ENCODE measurements at places on chromosomes 4 and X.
A peak's percentile ranks its signal among the peaks of the same experiment; 100 is the strongest.

GRCh38 chr4:133943081-133943480 lies 258.5 kb downstream of the PABPC4L start:
- no peak for DNase-seq

GRCh38 chr4:1950369-1950768 lies 58.4 kb downstream of the NELFA start:
- no peak for DNase-seq

GRCh38 chr4:14452764-14453163 lies 549.5 kb upstream of the CPEB2 start:
- no peak for DNase-seq

- no peak for DNase-seq
Measured at GRCh38 chr4:160175064-160175643, 1072.3 kb downstream of the RAPGEF2 start.

DNA sequence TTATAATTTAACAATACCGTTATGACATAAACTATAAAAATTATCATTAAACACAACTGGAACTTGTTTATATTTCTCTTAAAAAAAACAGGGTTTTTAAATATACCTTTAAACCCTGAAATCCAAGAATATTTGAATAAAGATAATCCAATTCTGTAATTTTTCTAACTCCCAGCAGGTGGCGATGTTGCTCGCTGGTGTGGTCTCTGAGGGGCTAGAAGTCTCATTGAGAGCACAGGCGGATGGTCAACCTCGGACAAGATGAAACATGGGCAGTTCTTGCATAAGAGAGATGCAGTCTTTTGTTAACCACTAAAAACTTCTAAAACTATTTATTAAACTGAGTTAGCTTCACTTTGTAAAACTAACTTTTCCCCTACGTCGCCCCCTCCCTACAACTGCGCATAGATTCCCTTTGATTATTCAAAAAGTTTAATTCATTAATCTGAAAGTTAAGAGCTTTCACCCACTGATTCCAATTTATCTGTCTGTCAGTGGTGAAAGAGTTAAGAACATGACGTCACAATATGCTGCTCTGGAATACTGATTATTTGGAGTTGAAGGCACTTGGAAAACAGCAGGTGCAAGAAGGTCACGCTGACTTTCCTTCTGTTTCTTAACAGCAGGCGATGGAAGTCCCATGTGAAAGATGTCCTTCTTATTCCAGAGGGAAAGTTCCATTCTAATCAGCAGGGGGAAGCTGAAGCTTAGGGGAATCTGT lies 29.5 kb downstream of the DMP1 start:
- DNase-seq: peak; percentile 39

- DNase-seq: no peak
Measured at GRCh38 chr4:135694066-135694465, 1492.5 kb upstream of the PABPC4L start.

GRCh38 chrX:37701588-37701987 lies 16.0 kb downstream of the XK start:
- no peak for DNase-seq

DNA sequence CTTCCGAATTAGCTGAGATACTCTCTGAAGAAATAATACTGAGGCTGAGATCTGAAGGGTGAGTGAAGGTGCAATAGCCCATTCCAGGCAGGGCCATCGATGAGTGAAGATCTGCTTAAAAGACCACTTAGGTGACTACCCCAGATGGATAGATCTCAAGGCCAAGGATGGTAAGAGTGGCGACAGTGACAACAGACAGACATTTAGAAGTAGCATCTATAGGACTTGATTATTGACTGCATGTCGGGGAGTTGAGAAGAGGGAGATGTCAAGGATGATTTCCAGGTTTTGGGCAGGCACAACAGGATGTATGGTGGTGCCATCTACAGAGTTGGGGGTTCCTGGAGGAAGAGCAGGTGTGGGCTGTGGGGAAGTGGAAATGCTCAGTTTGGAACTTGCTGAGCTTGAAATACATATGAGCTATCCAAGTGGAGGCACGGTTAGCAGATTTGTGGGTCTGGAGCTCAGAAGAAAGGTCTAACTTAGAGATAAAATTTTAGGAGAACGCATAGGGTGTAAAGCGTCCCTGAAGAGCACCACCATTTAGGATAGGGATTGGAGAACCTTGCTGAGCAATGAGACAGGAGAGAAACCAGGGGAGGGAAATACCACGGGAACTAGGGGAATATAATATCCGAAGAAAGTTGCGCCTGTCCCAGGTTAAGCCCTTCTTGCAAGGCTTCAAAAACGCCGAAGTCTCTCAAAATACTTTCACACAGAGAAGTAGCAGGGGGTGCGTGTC lies 688 bp downstream of the UFSP2 start:
- DNase-seq: peak; percentile 3

DNA sequence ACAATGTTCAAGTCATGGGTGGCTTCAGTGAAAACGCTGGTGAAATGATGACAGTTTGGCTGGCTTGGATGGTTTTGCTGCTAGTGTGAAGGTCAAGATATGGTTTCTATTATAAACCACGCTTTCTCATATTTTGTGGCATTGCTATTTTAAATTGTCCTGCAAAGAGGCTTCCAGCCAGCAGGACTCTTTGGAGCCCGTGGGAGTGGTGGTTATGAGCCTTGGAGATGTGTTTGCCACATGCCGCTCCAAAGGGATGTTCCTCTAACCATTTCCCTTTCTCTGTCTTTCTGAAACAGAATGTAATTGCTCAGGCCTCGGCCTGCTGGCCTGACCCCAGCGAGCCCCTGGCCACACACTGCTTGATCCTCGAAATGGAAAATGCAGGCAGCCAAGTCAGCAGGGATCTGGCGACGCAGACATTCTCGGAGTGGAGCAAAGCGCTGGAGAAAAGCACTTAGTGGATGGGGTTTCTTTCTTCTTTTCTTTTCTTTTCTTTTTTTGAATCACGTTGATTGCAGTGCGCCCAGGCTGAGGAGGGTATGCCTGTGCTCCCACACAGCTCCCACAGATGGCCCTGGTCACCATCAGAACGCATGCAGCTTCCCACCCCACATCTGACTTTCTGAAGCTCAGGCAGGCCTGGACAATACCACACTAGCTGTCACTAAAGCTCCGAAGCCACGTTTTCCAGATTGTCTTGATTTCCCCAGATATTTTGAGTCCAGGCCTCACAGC lies 114.0 kb downstream of the ENPP6 start:
- DNase-seq: no peak

DNA sequence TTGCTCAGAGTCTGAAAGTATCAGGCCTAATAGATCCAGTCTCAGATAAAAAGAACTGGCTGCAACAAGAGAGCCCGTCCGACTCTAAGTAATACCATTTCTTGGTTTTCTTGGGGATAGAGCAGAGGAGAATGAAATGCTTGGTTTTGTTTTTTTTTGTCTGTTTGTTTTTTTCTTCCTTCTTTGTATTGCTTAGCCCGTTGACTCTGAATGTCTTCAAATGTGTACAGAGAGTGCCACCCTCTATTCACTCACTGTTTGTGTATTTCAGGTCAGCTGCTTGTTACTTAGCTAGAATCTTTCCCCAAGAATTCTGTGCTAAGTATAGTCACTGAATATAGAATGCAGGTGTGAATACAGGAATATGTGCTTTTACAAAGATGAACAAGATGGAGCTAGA lies 5.7 kb upstream of the TMEM156 start:
- DNase-seq: no peak

GRCh38 chrX:110732266-110732665 lies 63.4 kb downstream of the CHRDL1 start:
- DNase-seq: no peak

DNA sequence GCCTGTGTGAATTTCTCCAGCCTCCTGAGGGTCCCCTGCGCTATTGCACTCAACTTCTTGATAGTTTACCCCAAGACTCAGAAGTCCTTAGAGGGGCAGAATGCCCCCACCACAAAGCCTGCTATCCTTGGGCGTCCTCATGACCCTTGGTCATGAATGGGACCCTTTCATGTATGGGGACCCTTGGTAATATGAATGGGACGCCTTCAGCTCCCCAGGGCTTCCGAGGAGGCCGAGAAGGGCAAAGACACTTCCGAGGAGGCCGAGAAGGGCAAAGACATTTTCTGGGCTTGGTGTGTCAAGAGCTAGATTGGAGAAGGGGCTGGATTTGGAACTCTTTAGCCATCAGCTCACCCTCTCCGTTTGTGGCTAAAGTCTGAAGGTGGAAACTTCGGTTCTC lies 8.6 kb downstream of the SHOX start:
- DNase-seq: no peak

GRCh38 chr4:101238706-101239105 lies 108.6 kb downstream of the PPP3CA start:
- DNase-seq: peak; percentile 67

GRCh38 chrX:71184092-71184491 lies 38.9 kb upstream of the GJB1 start:
- DNase-seq: no peak

- no peak for DNase-seq
Measured at GRCh38 chrX:25004485-25005032, 11.2 kb downstream of the ARX start.

DNA sequence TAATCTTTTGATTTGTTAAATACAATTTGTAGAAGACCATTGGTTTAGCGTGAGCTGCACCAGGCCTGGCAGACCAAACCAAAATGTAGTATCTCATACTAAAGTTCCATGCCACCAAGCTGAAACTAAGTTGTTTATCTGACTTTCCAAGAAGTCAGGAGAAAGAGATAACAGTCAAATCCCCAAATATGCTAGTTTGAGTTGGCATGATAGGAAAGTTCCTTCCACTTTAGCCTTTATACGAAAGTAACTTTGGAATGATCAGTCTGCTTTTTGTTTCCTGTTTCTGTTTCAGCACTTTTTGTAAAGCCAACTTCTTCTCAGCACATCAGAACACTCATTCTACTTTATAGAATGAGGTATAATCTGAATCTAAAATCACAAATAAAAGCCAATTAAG lies 449.2 kb downstream of the GRXCR1 start:
- DNase-seq: no peak

DNA sequence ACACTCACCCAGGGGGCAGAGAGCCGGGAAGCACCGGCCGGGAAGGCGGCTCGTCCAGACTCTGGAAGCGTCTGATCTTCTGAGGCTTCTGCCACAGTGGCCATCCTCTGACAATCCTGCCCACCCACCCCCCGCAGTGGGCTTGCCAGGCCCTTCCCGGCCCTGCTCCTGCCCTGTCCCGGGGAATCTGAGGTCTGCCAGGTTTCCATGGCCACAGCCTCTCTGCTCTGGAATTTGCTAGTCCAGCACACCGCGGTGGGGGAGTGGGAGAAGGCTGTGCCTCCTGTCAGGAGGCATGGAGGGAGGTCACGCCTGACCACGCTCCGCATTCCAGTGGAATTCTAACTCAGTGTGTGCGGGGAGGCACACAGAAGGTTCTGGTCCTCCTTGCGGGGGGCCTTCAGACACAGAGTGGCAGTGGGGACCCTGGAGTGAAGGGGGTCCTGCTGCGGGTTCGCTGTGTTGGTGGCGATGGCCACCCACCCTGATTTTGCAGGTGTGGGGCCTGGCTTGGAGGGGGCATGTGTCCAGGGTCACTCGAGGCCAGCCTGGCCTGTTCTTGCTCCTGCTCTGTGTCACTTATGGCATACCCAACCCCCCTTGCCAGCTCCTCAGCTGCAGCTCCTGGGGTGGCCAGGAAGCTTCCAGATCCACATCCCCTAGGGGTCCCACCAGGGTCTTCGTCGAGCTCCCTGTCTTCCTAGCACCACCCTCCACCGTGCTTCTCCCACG lies 55.6 kb upstream of the ADRA2C start:
- DNase-seq: peak; percentile 3

DNA sequence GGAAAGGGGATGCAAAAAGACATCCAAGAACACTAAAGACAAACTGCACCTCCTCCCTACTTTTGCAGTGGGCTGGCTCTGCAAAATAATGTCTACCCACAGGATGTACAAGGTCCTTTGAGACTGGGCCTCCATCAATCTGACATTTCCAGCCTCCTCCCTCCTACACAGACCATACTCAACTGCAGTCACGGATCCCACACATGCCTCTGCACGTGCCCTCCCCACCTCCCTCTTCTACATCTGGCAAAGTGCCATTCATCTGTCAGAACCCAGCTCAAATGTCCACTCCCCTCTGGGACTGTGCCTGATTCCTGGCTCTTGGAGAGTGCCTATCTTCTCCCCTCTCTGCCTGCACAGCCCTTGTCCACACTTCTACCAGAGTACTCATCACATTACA lies 50.3 kb downstream of the CHRDL1 start:
- DNase-seq: no peak

- peak; percentile 63 for DNase-seq
Measured at GRCh38 chrX:24334461-24334860, 20.6 kb upstream of the SUPT20HL2 start.

DNA sequence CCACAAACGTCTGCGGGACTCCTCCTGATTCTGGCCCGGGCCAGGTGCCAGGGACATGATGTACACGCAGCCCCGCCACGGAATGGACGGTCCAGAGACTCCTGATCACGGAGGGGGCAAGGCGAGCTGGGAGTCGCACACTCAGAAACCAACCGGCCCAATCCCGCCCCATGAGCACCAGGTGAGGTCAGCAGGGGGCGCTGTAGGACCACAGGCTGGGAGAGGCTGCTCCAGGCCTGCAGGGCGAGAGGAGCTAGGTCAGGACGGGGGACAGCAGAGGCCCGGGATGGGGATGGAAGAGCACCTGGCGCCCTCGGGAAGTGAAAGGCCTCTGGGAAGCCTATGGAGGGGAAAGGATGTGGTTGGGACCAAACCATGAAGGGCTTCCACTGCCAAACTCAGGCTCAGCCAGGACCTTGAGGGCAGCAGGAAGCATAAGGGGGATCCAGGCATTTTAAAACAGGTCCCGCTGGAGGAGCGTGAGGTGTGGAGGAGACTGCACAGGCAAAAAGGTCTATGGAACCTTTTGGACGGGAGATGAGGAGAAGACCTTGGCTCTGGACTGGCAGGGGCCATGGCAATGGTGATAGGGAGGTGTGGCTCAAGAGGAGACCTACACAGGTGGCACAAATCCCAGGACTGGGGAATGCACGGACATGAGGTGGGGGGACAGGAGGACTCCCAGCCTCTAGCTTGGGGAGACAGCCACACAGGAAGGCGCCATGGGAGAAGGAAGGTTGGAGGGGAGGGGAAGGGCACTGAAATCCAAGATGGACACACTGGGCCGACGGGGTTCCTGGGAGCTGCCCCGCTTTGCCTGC lies 79.2 kb downstream of the MTMR1 start:
- DNase-seq: peak; percentile 12

GRCh38 chr4:153799694-153800074 lies 10.8 kb upstream of the SFRP2 start:
- no peak for DNase-seq

DNA sequence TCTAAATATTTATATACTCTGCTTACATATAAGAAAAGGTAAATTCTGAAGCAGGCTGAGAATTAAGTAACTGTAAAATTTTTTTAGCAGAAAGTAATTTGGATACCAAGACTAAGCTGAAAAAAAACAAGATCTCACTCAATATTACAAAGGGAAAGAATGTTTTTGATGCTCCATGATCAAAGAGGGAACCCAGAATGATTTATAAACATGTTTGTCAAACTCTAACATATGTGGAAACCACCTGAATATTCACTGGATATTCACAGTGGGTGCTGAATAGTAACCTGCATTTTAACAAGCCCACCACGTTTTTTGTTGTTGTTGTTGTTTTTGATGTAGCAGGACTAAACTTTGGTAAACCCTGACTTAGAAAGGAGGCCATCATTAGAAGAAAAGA lies 324.9 kb upstream of the GATB start:
- DNase-seq: no peak
